Prostate gland (tissue), 2 donors: ENCODE measurements at places on chromosomes 4 and X. TPM values are rescaled to one million over a fixed set of nuclear protein-coding genes. Genes with fewer than 3 reads are reported as not detected.
A peak's percentile ranks its signal among the peaks of the same experiment; 100 is the strongest.

DNA sequence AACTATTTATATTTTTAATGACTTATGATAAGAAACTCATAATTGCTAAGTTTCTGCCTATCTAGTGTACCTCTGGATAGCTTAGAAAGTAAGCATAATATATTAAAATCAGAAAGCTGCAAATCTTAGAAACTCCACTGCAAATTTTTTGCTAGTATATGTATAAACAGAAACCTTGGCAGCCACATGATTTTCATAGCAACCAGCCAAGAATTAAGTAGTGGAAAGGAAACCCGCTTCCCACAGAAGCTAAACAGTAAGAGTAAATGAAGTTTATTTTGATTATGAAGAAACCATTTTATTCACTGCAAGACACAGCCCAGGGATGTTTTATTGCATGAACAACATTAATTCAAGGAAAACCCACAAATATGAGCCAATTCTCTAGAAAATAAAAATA is 872.5 kb upstream of the ADGRL3 start:
- DNase-seq, result no peak

- DNase-seq, result no peak
Observed at GRCh38 chr4:1539859-1540600, 133.8 kb upstream of the NKX1-1 start.

DNA sequence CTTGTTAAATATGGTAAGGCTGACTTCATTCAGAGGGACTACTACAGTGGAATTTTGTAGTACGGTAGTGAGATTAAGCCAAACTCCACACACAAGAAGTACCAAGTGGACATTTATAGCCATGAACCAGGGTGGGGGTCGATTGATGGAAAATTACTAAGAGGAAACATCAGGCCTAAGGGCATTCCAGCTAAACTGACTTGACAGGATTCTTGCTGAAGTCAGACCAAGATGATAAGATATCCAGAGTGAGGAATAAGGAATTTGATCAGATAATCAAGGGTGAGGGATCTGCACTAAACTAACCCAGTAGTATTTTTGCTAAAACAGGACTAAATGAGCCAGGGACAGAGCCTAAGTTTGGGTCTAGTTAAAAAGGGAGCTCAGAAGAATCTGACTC is 597.5 kb downstream of the RPA4 start:
- DNase-seq, result no peak

DNA sequence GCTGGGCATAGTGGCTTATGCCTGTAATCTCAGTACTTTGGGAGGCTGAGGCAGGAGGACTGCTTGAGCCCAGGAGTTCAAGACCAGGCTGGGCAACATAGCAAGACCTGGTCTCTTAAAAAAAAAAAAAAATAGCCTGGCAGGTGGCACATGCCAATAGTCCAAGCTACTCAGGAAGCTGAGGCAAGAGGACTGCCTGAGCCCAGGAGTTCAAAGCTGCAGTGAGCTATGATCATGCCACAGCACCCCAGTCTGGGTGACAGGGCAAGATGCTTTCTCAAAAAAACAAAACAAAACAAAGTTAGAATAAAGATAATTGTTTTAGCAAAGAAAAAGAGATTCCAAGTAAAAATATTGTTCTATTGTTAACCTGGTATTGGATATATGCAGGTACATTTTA is 75.0 kb downstream of the LRBA start:
- no peak for DNase-seq

GRCh38 chrX:149208307-149208706 is 296.8 kb downstream of the IDS start:
- no peak for DNase-seq

DNA sequence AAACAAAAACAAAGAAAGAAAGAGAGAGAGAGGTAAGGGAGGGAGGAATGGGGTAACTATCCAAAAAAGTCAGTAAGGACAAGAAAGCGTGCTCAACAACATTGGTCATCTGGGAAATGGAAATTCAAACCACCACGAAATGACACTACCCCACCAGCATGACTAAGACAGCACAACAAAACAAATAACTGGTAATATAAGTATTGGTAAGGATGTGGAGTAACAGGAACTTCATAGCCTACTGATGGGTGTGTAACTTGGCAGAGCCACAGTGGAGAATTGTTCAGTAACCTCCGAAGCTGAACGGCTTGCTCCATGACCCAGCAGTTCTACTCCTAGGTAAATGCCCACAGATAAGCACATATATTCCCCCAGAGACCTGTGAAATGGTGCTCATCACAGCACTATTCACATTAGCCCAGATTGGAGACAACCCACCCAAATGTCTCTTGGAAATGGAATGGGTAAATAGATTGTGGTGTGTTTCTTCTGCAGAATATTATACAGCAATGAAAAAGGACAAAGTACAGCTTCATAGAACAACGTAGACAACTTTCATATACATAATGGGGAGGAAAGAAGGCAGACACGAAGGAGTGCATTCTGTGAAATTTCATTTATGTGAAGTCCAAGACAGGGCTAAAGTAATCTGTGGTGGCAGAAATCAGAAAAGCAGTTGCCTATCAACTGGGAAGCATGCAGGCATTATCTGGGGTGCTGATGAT is 95.5 kb upstream of the ATP6AP2 start:
- no peak for DNase-seq

DNA sequence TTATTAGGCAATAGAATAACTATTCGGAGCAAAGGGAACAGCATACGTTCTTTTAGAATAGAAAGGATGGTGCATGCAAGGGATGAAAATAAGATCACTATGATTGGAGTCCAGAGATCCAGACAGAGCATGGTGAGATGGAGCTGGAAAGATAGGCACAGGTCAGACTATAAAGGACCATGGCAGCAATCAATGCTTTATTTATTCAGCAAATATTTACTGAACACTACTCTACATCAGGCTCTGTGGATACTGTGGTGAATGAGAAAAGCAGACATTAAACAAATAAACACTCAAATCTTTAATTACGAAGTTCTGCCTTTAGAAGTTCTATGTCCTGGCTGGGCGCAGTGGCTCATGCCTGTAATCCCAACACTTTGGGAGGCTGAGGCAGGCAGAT is 44.7 kb upstream of the ACSL4 start:
- no peak for DNase-seq

DNA sequence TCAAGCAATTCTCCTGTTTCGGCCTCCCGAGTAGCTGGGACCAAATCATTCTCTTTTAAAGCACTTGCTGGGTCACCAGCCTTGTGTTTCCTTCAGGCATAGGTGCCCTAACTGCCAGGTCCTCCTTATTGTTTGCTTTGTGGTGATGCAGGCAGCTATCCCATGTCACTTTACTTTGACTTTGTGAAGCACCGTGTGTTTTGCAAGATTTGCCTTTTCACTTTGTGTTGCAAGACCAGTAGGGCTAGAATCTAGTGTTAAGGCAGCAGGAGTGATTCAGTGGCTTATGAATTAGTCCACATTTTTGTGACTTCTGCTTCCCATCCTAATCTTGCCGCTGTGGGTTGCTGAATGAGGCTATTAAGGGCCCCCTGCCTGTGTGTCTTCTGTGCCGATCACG is 20.2 kb downstream of the SYAP1 start:
- DNase-seq, result peak; percentile 4

- DNase-seq, result no peak
Observed at GRCh38 chr4:118915468-118915867, 26.8 kb downstream of the SYNPO2 start.

- no peak for DNase-seq
Observed at GRCh38 chr4:98659106-98659592, 738 bp upstream of the TSPAN5 start.

- DNase-seq, result no peak
Observed at GRCh38 chr4:17398805-17399204, 113.1 kb downstream of the QDPR start.

GRCh38 chr4:25818371-25818871 is 44.4 kb downstream of the SEL1L3 start:
- no peak for DNase-seq

GRCh38 chrX:3232262-3232923 is 114.1 kb downstream of the MXRA5 start:
- DNase-seq, result no peak

DNA sequence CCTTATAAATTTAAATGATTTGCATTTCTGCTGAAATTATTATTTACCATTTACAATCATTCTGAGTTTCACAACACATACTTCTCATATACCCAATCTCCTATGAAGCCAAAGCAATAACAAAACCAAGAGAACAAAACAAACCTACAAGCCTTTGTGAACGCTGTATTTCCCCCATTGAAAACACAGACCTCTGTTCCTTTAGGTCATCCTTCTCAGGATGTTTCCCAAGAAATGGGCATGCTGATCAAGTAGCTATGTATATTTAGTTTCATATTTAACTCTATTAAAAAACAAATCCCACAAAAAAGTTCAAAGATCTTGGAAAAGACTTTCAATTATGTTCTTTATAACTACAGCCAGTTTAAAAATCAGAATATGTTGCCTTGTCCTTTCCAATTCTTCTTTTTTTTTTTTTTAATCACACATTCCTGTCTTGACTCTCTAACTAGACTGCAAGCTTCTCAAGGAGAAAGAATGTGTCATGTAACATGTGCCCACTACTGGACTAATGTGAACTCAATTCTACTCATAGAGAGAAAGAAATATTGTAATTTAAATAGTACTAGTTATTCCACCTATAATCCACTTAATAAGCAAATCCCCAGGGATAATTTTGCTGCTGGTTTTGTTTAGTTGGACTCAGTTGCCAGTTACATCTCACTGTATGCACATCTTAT is 84.3 kb upstream of the PRSS48 start:
- DNase-seq, result no peak

DNA sequence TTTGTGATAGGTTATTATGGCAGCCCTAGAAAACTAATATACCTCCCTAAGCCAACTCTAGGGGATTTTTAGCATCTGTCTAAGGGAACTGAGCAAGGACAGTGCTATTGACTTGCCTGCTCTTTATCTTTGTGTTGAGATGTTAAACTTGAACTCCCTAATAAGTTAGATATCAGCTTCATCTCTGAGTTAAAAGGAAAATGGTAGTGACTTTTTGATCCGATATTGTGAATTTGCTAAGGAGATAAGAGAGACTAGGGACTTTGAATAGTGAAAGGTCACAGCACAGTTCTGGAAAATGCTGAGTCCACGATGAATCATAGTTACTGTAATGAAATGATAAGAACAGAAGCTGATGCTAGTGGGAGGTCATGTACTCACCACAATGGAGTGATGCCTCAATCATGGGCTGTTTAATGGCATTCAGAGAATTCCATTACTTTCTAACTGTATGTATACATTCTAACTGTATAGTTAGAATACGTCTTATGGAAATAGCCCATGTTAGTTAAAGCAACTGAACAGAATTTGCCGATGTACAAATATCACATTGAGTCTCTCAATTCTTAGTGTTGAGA is 147.2 kb downstream of the GLRA3 start:
- no peak for DNase-seq

GRCh38 chr4:8355864-8356565 is 84.5 kb downstream of the ACOX3 start:
- DNase-seq, result peak; percentile 46

GRCh38 chr4:153521478-153521877 is 55.3 kb downstream of the TMEM131L start:
- no peak for DNase-seq

DNA sequence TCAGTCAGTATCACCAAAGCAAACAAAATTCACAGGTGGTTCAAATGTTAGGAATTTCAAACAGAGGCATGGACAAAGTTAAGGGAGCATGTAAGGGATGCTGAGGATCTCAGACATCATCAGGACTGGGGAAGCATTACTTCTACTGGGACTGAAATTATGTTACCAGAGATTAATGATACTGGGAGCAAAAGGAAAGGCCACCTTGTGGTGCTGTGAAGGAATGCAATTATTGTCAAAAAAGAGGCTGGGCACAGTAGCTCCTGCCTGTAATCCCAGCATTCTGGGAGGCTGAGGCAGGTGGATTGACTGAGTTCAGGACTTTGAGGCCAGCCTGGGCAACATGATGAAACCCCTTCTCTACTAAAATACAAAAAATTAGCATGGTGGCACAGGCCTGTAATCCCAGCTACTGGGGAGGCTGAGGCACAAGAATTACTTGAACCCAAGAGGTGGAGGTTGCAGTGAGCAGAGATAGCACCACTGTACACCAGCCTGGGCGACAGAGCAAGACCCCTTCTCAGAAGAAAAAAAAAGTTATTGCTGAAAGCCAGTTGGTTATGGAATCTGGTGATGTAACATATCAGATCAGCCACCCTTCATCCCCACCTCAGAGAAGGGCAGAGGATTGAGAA is 954.3 kb downstream of the PCDH7 start:
- DNase-seq, result no peak

GRCh38 chr4:110798687-110799086 is 175.8 kb upstream of the PITX2 start:
- DNase-seq, result no peak

- no peak for DNase-seq
Observed at GRCh38 chr4:11824566-11824965, 395.9 kb upstream of the HS3ST1 start.

DNA sequence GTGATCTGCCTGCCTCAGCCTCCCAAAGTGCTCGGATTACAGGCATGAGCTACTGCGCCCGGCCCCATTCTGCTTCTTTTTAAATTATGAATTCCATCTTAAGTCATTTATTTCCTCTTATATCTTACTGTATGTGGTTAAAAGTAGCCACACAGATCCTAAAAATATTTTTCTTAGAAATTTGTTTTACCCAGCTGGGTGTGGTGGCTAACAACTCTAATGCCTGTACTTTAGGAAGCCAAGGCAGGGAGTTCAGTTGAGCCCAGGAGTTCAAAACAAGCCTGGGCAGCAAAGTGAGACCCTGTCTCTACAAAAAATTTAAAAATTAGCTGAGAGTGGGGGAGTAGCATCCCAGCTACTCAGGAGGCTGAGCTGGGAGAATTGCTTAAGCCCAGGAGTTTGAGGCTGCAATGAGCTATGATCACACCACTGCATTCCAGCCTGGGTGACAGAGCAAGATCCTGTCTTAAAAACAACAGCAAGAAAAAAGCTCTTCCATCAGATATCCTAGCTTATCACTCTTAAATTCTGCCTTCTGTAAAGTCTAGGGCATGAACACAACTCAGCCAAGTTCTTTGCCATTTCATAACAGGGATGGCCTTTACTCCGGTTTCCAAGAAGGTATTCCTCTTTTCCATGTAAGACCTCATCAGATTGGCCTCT is 15.1 kb upstream of the AFF1 start:
- no peak for DNase-seq

Gene HPRT1
- 14.9 TPM for total RNA-seq

Gene MAGEB4
- total RNA-seq, result not detected

Gene TCEAL6
- total RNA-seq, result 36.8 TPM

Gene SEPTIN11
- 39.1 TPM for total RNA-seq

Gene RHOXF2
- not detected for total RNA-seq

Gene SASH3
- total RNA-seq, result 2.2 TPM

Gene PABPC5
- total RNA-seq, result 3.1 TPM

Gene EVC2
- total RNA-seq, result 7.6 TPM

Gene MAGEB17
- 1.1 TPM for total RNA-seq

Gene RTL9
- total RNA-seq, result 56.7 TPM

Gene ANK2
- 3.5 TPM for total RNA-seq

Gene LIMCH1
- 62.8 TPM for total RNA-seq

Gene S100P
- 7.3 TPM for total RNA-seq

Gene PCDH11X
- 0.14 TPM for total RNA-seq

Gene RASL11B
- 0.18 TPM for total RNA-seq

Gene TCEANC
- 3.1 TPM for total RNA-seq

Gene RAB33A
- 0.62 TPM for total RNA-seq

Gene GNRHR
- total RNA-seq, result not detected

Gene USP17L27
- not detected for total RNA-seq
